ENCODE measurements at places on chromosomes 2 and 18.
A peak's percentile ranks its signal among the peaks of the same experiment; 100 is the strongest.

GRCh38 chr18:73638709-73639108, 508.9 kb downstream of the FBXO15 start:
- peak; percentile 30 for DNase-seq

DNA sequence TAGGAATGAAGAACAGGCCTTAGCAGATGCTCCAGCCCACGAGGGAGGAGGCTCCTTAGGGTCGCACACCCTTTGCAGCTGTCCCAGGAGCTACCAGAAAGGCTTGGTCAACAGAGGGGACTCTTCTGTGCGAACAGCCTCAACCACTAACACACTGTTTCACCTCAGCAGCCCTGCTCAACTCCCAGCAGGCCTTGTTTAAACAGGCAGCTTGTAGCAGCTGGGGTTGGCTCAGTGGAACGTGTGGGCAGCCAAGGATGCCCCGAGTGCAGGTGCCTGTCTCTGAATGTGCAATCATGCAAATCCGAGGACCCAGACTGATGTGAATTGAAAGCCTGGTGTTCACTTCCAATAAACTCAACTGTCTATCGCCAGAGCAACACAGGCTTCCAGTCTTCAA, 88.7 kb upstream of the CXCR4 start:
- no peak for DNase-seq

DNA sequence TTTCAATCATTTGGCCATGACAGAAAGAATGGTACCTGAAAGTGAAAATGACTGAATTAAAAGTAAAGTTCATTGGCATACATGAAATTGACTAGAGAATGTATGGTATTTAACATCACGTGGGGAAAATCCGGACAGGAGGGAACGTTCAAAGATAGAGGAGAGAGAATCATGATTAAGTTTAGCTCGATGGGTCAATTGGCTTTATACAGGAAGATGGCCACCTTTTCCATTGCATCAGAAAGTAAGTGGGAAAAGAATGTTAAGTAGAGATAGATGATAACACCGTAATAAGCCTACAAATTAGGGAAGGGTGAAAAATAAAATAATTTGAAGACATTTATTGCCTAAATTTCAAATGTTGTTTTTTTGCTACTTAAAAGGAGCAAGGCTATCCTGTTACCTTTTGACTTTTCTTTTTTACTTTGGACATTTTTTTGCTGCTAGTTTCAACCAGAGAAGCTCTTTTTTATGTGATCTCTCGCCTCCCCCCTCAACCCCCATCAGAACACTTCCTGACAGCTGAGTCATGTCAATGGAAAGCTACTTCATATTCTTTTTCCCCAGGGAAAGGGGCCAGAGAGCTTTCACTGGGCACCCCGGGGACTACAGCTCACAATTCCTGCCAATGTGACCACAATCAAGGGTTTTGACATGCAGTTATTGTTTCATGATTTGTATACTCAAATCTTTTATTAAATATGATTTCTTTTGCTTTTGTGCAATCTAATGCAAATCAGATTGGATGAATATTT, 767 bp upstream of the CCDC102B start:
- peak; percentile 79 for DNase-seq

DNA sequence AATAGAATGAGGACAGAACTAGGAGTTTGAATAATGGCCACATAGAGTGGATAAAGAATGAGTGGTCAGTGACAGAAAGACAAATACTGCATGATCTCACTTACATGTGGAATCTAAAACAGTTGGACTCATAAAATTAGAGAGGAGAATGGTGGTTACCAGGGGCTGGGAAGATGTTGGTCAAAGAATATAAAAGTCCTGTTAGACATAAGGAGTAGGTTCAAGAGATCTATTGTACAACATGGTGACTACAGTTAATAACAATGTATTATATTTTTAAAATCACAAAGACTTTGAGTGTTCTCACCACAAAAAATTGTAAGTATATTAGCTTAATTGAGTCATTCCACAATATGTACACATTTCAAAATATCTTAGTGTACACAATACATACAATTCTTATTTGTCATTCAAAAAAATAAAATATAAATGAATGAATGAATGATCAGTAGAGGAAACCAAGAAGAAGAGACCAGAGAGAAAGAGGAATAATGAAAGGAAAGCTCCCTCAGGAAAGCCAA, 177.9 kb upstream of the VRK2 start:
- no peak for DNase-seq

DNA sequence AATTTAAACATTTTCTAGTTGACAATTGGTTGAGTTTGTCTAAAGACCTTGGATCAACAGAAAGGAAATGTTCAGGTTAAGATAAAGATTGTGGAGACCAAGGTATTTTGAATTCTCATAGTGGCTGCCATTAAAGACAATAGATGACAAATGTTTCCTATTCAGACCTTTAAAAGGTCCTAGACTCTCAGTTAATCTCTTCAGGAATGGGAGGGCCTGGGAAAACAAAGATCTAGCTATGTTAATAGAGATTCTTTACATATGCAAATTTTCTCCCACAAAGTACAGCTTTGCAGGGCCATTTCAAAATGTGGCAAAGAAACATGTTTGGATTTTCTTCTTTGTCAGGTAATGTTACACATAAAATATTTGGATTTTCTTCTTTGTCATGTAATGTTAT, 403.9 kb downstream of the SPAG16 start:
- peak; percentile 3 for DNase-seq

DNA sequence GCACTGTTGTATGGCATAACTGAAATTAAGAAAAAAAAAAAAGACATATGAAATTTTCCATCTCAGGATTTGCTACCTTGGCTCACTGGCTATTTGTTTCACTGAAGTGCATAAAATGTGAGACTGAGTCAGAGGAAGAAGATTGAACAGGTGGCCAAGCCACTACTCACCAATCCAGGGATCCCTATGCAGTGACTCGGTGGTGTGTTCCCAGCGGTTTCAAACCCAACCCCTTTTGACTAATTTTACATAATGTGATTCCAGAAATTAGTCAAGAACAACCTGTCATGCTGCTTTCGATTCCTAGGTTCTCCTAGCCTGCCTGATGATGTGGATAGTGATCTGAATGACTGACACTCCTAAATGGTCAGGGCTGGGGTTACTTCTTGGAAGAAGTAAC, 77.3 kb downstream of the KLHL14 start:
- no peak for DNase-seq

DNA sequence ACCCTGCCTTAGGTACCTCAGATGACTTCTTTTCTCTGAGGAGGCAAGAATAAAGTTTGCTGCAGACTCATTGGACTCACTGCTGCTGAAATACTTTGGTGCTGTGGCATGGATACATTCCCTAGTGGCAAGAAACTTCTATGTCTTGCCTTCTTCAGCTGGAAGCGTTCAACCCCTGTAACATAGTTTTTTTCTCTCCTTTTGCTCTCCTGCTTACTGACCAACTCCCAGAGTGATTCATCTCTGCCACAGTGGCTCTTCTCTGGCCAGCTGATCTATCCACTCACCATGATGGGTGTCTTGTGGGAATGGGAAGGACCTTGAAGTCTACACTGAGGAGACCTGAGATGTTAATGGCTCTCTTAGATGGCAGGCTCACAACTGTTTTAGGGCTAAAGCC, 309.3 kb upstream of the LRRTM4 start:
- DNase-seq = no peak

DNA sequence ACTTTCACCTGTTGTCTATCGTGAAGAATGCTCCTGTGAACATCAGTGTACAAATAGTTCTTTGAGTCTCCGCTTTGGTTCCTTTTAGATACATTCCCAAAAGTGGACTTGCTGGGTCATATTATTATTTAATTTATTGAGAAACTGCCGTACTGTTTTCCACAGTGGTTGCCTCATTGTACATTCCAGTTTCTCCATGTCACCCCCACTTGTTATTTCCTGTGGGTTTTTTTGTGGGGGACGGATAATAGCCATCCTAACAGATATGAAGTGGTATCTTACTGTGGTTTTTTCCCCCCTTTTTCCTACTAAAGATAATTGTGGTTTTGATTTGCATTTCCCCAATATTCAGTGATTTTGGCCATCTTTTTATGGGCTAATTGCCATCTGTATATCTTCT, 53.8 kb downstream of the SMCHD1 start:
- no peak for DNase-seq

- no peak for DNase-seq
These were observed 7.5 kb upstream of the KLHL30 start for GRCh38 chr2:238130696-238131628.

GRCh38 chr18:36440614-36441013, 143.1 kb downstream of the FHOD3 start:
- peak; percentile 76 for DNase-seq

- DNase-seq = no peak
These were observed 19.3 kb upstream of the CAVIN2 start for GRCh38 chr2:191866195-191866594.

DNA sequence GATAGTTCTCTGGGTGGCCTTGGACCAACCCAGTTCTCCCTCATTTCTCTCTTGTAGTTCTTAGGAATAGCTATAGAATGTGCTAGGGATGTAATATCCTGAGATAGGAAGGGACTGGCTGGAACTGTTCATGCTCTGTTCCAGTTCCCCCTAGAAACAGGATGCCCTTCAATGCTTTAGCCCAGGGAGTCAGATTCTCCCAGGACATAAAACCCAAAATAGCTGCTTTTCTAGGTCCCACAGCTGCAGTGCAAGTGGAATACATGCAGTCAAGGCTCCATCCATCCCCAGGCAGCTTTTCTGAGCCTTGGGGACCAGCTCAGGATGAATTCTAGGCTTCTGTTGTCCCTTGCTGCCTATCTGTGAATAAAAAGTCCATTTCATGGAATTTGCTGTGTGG, 257.3 kb upstream of the CTAGE1 start:
- DNase-seq = no peak

GRCh38 chr18:28689588-28689987, 512.7 kb upstream of the CDH2 start:
- DNase-seq = peak; percentile 11

DNA sequence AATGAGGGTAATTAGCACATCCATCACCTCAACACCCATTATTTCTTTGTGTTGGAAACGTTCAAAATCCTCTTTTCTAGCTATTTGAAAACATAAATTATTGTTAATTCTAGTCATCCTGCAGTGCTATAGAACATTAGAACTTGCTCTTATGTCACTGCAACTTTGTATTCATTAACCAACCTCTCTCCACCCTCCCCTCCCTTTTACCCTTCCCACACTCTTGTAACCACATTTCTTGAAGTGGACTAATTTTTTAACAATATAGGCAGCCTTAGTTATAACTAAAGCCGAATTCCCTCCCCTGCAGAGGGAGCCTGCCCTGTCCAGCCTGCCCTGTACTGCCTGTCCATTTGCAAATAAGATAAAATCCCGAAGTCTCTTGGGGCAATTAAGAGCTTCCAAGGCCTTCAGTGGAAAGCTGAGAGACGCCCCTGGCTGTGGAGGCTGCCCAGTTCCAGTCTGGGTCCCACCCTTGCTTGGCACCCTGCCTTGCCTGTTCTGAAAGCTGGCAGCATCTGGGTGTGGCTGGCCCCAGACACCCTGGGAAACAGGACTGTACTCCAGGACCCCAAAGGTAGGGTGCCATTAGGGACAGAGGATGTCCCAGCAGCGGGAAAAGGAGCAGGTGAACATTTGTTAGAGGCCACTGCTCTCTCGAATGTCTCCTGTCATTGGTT, 65.1 kb downstream of the MEX3C start:
- DNase-seq = no peak

DNA sequence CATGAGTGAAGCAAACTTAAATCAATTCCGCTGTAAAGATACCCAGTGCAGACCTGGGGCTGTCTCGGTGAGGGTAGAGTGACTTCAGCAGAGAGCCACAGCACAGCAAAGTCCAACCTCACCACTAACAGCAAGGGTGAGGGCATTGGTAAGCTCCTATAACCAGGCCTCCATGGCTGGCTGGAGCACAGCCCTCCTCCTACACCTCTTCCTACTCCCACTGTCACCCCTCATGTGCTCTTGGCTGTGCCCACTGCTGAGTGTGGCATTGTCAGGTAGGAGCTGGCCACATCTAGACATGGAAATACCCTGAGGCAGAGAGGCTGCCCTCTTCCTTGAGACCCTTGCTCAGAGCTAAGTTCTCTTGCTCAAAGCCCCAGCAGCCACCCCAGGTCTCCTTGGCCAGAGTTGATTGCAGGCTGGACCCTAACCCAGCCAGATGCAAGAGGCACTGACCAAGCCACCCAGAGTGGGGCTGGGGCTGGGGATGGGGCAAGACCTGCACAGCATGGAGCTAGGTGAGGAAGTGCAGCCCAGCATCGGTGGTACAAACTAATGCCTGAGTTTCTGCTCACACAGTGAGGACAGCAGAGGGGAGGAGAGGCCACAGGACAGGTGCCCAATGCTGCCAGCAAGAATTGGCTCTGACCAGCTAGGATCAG, 77.6 kb upstream of the RAB6C start:
- no peak for DNase-seq

DNA sequence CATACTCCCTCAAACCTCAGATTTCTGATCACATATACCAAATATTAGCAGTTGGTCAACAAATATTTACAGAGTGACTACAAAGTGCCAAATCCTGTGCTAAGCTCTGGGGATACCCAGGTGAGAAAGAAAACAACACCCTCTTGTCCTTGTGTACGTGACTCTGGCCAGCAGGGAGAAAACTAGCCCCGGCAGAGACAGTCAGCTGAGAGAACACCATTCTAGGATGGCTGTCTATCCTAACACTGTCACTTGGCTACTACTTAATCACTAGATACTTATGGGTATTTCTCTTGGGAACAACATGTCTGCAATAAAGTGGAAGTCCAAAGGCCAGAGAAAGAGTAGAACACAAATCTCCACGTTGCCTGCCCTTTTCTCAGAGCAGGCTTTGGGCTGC, 57.9 kb upstream of the CD226 start:
- DNase-seq = no peak

DNA sequence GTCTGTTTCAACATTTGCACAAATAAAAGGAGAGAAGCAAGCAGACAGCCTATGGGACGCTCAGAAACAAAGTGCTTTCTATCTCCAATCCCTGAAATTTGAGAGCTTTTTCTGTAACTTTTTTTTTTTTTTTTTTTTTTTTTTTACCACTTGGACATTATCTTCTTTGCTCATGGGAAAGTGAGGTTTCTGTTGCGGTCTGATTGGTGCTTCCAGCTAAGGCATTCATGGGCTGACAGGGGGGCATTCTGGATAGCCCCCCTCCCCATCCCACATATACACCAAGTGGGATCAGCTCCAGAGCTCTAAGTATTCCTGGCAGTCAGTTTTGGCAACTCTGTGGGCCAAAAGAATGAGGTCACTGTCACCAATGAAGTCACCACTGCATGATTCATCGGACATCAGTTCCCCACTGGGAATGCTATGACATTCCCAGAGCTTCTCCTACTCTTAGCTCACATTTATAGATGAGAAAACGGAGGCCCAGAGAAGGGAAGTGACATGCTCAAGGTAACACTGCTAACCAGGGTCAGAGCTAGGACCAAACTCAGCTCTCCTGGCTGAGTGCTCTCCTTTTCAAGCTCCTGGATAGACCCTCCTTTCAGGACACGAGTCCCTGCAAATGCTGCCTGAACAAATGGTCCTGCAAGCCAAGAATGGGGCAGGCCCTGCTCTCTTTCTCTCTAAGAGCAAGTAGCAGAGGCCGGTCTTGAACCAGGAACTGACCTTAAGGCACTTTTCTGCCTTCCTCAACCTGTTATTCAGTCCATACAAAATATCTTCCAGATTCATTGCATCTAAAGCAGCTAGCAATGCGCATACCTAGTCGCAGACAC, 61.3 kb downstream of the TMEM247 start:
- peak; percentile 89 for DNase-seq

- DNase-seq = no peak
These were observed 19.1 kb downstream of the SULT1C4 start for GRCh38 chr2:108396845-108397244.

Measured in astrocyte of the hippocampus (primary cell).